ENCODE measurements at places on chromosomes 5 and 9.

- no peak for DNase-seq
Observed at GRCh38 chr5:104494083-104494482, 931.5 kb upstream of the NUDT12 start.

- DNase-seq = no peak
Observed at GRCh38 chr9:121505903-121506735, 6.5 kb upstream of the GGTA1 start.

DNA sequence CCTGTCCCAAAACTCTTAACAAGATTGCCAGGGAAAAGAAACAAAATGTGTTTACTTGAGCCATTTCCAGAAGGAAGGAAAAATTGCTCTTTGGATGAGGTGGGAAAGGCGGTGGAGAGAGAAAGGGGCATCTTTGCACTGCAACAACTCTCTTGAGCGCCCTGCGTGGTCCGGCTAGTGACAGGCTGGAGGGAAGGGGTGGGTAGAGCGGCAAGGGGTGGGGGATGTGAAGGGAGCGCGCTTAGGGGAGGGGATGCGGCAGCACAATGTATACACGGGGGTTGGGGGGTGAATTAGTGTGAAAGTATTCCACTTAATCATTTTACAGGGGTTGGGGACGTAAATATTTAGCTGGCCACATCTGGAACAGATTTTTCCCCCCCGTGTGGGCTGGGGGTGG is 1.3 kb downstream of the FGF10 start:
- no peak for DNase-seq

- no peak for DNase-seq
Observed at GRCh38 chr5:166979307-166979895, 1312.0 kb upstream of the WWC1 start.

- no peak for DNase-seq
Observed at GRCh38 chr9:7461791-7462190, 337.8 kb downstream of the DMAC1 start.

- DNase-seq = no peak
Observed at GRCh38 chr9:130890870-130891687, 5.5 kb downstream of the QRFP start.

GRCh38 chr9:14341437-14342122 is 27.6 kb upstream of the NFIB start:
- DNase-seq = no peak

DNA sequence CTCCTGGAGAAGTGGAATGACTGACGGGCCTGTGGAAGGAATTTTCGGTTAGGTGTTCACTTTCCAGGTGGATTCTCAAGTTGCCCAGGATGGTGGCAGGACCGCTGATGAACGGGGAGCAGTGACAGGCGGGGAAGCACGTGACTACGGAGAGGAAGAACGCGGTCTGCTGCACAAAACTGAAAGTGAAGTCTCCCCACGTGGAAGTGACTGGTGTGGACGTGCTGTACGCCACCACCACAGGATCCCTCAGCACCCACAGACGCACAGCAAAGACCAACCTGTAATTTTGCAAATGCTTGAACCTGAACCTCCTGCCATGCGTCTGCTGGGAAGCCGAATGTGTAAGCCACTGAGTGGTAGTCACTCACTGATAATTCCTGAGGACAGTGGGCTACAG is 51.4 kb downstream of the RNF130 start:
- DNase-seq = no peak

DNA sequence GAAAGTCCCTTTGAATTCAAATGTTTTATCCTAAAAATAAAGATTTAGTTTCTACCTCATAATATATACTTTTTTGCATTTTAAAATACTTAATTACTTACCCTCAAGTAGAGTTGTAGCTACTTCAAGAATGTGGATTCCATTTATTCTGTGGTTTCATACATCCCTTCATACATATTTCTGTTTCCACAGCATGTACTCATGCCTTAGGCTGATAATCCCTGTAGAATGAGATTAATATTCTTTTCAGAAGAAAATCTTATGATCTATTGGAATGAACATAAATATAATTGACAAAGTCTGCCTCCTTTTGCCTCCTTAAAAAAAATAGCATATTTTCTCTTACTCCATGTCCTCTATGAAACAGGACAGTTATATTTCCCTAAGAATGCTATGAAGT is 465.7 kb downstream of the DTWD2 start:
- no peak for DNase-seq

DNA sequence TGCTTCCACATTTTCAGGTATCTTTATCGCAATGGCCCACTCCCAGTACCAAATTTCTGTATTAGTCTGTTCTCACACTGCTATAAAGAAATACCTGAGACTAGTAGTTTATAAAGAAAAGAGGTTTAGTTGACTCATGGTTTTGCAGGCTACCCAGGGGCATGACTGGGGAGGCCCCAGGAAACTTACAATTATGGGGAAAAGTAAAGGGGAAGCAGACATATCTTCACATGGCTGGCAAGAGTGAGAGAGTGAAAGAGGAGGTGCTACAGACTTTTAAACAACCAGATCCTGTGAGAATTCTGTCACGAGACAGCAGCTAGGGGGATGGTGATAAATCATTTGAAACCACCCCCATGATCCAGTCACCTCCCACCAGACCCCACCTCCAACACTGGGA is 238.2 kb upstream of the DMAC1 start:
- no peak for DNase-seq

GRCh38 chr9:24051587-24051986 is 225.5 kb upstream of the ELAVL2 start:
- DNase-seq = no peak

DNA sequence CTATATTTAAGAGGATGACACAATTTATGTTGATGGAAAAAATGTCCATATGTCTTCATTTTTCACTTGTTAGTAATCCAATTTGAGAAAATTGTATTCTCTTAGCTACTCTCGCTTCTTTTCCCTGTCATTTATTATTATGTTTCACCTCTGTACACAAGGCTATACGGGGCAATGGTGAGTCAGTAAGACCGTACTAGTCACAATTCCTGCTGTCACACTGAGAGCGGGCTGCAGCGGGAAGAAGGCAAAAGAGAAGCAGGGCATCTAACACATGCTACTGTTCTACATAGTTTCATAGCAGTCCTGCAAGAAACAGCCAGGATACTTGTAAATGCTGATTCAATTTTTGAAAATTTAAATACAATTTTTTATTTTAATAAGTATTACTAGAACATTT is 23.3 kb upstream of the PRDM9 start:
- no peak for DNase-seq

- no peak for DNase-seq
Observed at GRCh38 chr9:34463098-34463900, 4.7 kb downstream of the DNAI1 start.

DNA sequence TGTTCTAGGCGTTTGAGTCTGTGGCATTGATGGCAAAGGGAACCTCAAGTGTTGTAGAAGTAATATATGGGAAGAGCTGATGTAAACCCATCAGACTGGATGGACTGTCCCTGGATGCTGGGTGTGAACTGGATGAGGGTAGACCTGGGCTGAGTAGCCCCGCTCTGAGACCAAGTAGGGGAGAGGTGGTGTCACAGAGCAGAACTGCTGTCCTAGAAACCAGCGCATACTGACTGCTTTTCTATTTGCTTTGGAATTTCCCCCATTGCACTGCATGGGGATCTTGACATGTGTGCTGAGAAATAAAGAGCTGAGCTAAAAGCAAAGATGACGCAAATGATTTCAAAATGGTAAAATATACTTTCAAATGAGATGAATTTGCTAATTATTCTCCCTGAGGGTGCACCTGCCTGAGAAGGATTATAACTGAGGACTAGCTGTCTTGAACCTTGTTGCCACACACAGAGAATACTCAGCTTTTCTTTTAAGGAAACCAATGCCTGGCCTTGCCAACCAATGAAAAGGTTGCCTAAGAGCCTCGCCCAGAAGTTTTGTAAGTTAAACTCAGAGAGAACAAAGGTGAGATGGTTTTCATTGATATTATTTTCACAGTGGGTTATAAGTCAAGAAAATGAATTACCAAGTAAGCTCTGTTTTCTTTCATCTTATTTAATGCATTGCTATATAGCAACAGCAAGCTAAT is 44.8 kb downstream of the NIM1K start:
- no peak for DNase-seq

DNA sequence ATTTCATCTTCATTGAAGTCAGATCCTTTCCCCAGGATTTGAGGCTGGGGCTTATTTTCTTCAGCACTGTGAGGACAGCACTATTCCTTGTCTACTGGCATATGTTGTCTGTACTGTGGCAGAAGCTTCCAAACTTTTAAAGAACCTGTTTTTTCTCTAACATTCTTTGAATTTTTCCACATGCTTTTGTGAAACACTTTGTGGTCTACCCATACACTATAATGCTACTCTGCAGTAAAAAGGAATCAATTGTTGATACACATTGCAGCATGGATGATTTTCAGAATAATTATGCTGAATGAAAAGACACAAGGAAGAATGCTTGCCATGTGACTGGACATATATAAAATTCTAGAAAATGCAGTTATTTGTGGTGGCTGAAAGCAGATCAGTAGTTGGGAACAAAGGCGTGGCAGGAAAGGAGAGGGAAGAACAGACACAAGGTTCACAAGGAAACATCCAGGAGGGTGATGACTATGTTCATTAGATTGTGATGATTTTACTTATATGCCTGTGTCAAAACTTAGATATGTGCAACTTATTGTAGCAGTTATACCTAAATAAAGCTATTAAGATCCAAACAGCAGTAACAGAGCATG is 96.8 kb downstream of the WNK2 start:
- no peak for DNase-seq

GRCh38 chr9:30591461-30591860 is 1793.0 kb upstream of the ACO1 start:
- no peak for DNase-seq

- DNase-seq = peak; percentile 42
Observed at GRCh38 chr5:179530069-179530998, 20.0 kb upstream of the RUFY1 start.

- peak; percentile 7 for DNase-seq
Observed at GRCh38 chr5:143573568-143574170, 170.2 kb upstream of the NR3C1 start.

GRCh38 chr5:172972552-172972951 is 11.0 kb upstream of the ATP6V0E1 start:
- no peak for DNase-seq

DNA sequence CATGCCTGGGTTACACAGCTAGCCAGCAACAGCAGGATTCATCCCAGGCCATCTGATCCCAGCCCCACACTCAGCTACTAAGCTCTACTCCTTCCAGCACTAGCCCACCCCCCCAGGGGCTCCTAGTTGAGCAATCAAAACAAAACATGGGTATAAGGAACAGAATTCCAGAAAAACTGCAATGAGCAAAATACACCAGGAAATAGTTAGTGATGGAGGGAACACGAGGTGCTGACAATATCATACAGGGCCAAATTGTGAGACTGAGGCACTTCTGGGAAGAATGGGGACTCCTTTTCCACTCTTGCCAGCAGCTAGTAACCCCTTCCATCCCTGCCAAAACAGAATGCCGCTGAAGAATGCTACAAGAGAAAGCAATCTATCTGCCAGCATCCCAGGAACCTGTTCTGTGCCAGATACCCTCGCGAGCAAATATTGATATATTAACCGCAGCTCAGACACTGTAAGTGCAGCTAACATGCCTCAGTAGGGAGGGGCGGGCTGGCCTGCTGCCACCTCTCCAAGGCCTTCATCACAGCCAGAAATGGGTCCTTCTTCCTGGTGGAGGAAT is 161.4 kb downstream of the SLIT3 start:
- DNase-seq = no peak

DNA sequence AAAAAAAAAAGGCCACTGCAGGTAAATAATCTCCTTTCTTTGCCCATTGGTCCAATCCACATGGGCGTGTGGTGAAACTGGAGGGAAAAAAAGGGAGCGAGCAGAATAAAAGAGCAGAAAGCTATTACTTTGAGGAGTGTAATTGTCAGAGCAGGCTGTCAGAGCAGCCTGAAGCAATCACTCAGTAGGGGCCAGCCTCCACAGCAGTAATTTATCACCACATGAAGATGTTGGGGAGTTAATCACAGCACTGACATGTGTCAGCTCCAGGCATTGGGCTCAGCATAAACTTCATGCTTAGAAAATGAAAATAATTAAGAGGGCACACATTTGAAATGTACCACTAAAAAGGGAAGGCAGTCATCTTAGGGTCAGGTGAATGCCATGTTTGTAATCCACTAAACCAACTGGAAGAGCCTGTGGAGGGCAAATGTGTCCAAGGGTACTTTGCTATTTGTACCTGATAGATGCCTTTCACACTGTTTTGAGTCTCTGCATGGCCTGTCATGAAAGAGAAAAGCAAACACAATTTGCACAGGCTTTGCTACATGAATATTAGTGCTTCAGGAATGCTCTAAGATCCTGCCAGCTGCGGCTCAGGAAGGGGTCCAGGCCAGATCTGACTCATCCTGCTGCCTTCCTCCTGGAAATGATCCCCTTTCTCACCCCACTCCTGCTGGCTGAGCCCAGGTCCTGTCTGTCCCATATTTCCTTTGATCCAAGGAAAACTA is 2.9 kb upstream of the PTGER4 start:
- DNase-seq = no peak

DNA sequence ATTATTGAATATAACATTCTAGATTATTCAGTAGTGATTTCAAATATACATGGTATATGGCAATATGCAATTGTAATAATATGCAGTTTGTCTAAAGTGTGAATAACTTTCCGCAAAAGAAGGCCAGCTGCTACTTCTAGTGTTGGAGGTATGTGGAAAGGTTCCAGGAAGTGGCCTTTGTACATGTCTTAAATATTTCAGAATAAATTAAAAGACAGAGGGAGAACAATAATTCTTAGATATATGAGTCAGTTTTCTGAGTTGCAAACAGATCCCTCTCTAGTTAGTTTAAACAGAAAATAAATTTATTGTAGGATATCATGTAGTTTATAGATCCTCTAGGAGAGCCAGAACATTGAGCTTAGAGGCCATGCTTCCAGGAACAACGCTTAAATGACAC is 210.8 kb upstream of the ELL2 start:
- DNase-seq = no peak

DNA sequence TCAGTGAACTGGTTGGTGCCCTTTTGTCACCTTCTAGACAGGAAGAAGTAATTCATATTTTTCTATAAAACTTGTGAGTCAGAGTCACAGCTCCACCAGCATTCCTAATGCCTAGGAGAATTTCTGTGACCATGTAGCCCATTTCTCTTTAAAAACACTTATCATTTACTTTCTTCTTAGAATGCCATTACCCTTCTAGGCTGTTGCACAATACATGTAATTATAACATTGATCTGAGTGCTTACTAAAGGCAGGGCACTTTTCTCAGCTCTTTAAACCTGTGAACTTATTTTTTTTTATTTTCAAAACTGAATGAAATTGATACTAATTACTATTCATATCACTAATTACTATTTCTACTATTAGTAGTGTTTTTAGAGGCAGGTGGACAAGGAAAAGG is 373.7 kb downstream of the TLE4 start:
- no peak for DNase-seq

GRCh38 chr9:132409828-132410528 is at the start of gene CFAP77:
Gene CFAP77, plus strand, starts transcription at chr9:132410211. Its CDS starts 61 bp downstream, at chr9:132410272.
- no peak for DNase-seq
